Stimulated activated CD4-positive, alpha-beta T cell treated with anti-CD3 and anti-CD28 coated beads, Interleukin-1b, Interleukin-23, amount 100 ng/mL, for 4 hours (primary cell): ENCODE measurements at places on chromosomes 5 and 9.
A peak's percentile ranks its signal among the peaks of the same experiment; 100 is the strongest.

GRCh38 chr9:112507001-112507680, 20.5 kb downstream of the KIAA1958 start:
- no peak for DNase-seq

- no peak for DNase-seq
Measured at GRCh38 chr9:100465274-100465673, 7.7 kb upstream of the TMEFF1 start.

- DNase-seq = no peak
Measured at GRCh38 chr5:67378256-67378655, 181.7 kb upstream of the CD180 start.

- DNase-seq = no peak
Measured at GRCh38 chr5:97193355-97193688, 10.3 kb upstream of the RIOK2 start.

GRCh38 chr5:179181988-179182387, 121.8 kb downstream of the ZNF354C start:
- DNase-seq = no peak

DNA sequence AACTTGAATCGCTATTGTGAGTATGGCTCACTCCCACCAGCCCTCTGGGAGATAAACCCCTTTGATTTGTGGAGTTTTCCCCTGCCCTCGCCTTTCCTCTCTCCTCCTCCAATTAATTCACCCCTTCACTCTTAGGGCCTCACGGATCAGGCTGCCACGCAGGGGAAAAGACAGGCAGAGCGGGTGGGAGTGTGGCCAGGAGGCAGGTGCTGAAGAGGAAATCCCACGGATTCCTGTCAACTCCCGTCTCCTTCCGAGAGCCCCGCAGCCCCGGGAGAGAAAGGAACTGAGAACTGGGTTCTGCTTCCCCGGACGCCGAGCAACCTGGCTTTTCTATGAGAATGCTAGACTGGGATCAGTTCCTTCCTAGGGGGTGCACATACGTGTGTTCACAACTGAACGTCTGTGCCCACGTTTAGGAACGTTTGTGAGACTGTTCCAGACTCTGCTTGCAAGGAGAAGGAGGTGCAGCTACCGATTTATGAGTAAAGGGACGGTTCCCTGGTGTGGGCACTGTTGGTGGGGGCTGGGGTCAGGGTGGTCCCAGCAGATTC, 314.5 kb upstream of the TLE4 start:
- DNase-seq = no peak

DNA sequence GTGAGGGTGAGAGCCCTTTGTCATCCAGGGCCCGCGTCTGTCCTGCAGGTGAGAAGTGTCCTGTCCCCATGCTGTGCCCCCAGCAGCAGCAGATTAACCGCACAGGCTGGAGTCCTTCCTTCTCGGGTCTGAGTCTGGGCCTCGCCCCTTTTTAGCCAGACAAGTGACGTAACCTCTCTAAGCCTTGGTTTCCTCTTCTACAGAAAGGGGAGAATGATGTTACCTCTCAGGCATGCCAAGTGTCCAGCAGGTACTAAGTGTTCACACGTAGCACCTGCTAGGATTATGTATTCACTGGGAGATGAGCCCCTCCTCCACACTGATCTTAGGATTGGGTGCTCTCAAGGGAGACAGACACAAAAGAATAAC, 6.9 kb downstream of the NEURL1B start:
- no peak for DNase-seq

DNA sequence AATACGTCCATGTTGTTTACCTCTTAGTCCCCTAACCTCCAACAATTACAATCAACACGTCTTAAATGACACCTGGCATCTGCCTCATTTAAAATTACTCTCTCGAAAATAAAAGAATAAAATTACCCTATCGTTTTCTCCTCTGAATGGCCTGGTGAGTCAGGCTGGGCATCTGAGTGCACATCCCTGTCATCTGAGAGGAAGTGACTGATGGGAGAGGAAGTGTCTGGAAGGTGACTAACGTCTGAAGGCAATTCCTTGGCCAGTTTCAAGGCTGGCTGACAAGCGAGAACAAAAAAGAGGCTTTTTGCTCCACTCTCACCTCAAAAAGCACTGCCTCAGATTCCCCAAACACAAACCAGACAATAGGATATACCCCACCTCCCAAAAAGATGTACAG, 57.7 kb downstream of the MAPKAP1 start:
- no peak for DNase-seq

- no peak for DNase-seq
Measured at GRCh38 chr5:1441166-1441865, 3.9 kb downstream of the SLC6A3 start.

GRCh38 chr9:84374013-84374412, 33.5 kb upstream of the SLC28A3 start:
- DNase-seq = no peak

GRCh38 chr5:100900142-100900795, 2.8 kb downstream of the ST8SIA4 start:
- peak; percentile 32 for DNase-seq

DNA sequence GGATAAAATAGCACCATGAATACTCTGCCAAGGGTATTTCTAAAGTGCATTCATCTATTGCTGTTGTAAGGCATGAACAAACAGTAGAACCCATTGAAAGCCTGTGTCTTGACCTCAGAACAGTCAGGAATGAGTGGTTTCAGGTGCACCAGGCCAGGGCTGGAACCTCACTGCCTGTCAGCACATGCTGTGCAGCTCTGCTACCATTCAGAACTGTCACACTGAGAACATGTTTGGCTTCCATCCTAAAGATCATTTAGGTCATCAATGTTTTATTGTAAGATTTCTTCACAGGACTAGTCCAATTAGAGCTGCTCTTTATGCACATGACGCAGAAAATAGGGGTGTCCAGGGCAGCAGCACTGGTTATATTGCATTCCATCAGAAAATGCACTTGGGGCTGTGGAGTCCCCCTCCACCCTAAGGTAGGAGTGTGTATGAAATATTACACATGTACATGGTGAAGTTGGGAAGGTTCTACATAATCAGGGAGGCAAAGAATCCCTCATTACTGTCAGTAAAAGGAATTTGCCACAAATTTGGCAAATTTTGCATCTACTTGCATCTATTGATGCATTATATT, 408.0 kb downstream of the CTNND2 start:
- no peak for DNase-seq

GRCh38 chr5:149677731-149678130, 52.4 kb upstream of the PPARGC1B start:
- no peak for DNase-seq

- no peak for DNase-seq
Measured at GRCh38 chr9:3290231-3290840, 235.5 kb downstream of the RFX3 start.

DNA sequence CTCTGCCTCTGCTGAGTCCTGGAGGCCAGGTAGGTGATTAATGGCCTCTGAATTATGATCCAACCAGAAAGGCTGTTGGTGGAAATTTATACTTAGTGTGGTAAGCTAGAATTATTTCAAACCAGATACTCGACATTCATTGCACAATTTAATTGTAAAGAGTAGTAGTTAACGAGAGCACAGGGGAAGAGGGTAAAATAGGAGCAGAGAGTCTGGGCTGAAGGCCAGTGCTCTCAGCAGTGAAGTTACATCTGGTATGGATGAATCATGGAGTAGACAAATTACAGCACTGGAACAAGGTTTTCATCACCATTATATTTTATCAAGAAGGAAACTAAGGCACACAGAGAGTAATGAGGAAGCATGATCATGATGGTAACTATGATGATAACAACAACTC, 92.5 kb downstream of the TLR4 start:
- DNase-seq = no peak

GRCh38 chr5:149441194-149441753, 62.2 kb upstream of the IL17B start:
- no peak for DNase-seq

DNA sequence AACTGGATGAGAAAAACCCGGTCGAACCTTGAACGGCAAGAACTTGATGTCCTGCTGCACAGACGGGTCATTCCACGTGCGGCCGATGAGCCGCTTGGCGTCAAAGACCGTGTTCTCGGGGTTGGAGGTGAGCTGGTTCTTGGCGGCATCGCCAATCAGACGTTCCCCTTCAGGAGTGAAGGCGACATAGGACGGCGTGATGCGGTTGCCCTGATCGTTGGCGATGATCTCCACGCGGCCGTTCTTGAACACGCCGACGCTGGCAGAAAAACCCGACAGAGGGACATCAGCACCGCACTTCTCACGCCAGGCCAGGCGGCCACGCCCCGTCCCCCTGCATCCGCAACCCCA, 519 bp downstream of the HSPA5 start:
- peak; percentile 35 for DNase-seq

DNA sequence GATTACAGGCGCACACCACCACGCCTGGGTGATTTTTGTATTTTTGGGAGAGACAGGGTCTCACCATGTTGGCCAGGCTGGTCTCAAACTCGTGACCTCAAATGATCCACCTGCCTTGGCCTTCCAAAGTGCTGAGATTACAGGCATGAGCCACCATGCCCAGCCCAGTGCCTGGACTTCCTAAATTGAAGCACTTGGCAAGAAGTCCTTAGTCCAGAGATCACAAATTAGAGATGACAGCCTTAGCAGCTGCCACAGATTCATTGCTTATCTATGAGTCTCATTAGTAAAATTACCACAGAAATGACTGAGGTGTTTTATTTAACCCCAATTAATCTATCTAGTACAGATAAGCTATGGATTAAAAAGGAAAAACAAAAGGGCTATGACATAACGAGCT, 19.2 kb downstream of the EFCAB9 start:
- DNase-seq = no peak

- no peak for DNase-seq
Measured at GRCh38 chr5:132207778-132208177, 19.9 kb downstream of the P4HA2 start.

DNA sequence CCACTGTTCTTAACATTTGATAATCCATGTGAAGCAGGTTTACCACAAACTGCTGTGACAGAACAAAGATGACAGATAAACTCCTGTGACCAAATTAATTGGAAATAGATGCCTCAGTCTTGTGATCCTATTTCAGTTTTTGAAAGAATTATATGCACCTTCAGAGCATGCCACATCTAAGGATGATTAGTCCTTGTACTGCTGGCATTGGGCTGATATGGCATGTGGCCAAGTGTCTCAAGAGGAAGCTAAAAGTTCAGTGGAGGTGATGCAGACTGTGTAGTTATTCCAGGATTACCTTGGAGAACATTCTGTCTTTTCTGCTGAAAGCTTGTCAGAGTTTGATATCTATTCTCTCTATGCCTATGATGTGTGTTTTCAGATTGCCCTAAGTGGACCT, 314.4 kb upstream of the EFNA5 start:
- DNase-seq = no peak

- no peak for DNase-seq
Measured at GRCh38 chr9:19269582-19269981, 39.1 kb downstream of the DENND4C start.

- no peak for DNase-seq
Measured at GRCh38 chr9:72982146-72982799, 29.4 kb upstream of the ALDH1A1 start.

DNA sequence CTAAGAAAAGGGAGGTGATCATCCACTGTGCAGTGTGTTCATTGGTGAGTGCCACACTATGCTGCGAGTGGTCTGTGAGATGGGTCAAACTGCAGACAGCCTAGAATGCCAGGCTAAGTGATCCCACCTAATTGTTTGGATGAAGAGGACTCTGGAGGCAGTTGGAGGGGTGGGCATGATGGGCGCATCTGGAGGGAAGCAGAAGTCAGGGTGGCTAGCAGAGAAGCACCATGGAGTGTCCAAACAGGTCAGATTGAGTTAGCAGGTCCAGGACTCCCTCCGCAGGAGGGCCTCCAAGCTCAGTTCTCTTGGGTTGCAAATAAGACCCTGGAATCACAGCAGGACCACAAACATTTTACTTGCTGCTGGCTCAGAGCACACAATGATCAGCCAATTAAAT, 19.9 kb upstream of the ANGPTL2 start:
- no peak for DNase-seq

DNA sequence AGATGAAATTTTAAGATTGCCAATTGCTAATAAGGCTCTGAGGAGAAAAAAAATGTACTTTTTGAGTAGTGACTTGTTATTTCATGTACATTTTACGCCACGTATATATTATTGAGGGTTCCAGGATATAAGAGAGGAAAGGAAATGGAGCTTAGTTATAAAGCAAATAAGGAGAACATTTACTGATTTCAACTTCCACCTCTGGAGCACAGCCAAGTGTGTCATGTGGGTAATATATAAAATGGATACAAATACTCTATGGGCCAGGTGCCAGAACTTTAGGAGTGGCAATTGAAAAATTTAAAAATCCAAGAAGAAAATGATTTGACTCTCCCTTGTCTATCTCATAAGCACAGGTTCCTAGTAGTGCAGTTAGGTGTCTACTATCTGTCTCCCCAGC, 45.0 kb upstream of the VLDLR start:
- DNase-seq = no peak

DNA sequence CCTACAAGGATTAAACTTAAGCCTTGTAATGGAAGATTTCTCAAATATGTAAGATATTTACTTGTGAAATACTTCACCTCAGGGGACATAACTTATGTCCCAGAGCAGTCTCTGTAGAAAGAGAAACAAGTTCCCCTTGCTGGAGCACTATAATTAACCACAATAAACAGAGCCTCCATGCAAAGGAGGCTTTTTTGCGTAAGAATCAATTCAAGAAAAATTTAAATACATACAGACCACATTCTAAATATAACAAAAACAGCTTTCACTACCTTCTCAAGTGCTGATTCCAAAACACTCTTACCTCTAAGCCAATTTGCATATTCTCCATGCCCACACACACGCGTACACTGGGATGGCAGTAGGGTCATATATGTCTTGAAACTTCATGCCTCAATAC, 30.7 kb upstream of the CCNB1 start:
- DNase-seq = no peak

DNA sequence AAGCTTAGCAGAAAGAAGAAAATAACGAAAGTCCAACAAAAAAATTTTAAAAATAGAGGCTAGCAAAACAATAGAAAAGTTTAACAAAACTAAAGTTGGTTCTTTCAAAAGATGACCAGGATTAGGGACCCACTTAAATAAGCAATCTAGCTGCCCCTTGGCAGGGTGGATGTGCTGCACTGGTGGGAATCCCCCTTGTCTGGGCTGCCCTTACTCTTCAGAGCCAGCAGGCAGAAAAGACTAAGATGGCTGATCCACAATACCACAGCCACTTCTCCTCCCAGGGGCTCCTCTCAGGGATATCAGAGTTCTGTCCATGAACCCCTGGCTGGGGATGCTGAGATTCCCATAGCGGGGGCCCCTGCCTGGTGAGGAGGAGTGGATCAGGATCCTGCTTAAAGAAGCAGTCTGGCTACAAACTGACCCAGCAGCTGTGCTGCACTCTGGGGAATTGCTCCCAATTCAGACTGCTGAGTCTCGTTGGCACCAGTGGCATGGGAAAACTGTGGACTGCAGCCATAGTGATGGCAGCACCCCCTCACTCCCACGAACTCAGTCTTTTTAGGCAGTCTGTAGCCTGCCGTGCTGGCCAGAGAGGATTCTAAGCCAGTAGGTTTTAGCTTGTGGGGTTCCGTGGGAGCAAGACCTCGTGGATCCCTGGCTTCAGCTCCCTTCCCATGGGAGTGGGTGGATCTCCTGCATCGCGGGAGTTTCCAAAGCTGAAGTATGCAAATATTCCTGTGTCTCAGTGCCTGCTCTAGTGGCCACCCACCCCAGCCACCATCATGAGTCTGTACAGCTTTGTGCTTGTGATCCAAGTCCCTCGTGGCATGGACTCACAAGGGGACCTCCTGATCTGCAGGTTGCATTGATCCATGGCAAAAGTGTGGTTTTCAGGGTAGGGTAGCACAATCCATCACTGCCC, 2.9 kb upstream of the INSL6 start:
- DNase-seq = no peak

GRCh38 chr5:57891443-57891842, 408.8 kb upstream of the ACTBL2 start:
- no peak for DNase-seq

GRCh38 chr9:95509851-95510708, 6.7 kb downstream of the PTCH1 start:
- no peak for DNase-seq
